Activated CD4-positive, alpha-beta T cell treated with anti-CD3 and anti-CD28 coated beads for 48 hours (primary cell): ENCODE measurements at places on chromosomes 2 and 18.

GRCh38 chr2:65554765-65555591 lies 122.6 kb upstream of the SPRED2 start:
- peak; percentile 26 for DNase-seq

GRCh38 chr2:70984576-70985282 lies 6.3 kb downstream of the ANKRD53 start:
- peak; percentile 90 for DNase-seq

DNA sequence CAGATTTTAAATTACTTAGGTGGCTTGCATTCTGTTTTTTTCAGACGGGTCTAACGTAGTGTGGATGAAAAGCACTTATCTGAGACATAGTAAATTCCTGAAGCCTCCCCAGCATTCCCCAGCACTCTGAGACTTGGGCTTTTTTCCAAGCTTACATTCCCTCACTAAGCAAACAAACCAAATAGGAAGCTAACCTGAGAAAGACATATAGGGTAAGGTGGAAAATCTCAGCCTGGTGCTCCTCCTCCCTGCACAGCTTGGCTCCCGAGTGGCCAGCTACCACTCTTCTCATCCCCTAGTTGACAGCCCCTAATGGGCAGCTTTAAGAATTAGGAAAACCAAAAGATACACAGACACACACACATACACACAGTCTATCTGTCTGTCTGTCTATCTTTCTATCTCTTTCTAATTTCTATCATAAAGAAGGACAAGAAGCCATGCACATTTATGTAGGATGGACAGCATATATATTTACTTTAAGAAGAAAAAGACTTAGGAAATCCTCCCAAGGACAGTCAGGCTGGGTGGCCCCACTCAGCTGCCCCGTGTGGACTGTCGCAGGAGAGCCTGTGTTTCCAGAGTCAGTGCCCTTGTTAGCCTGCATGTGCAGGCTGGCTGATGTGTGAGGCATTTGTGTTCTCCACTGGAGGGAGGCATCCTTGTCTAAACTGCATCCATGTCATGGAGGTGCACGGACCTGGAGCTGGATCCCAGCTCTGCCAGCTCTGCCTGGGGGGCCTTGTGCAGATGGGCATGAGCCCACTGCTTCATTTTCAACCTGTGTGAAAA lies 8.2 kb downstream of the CNNM3 start:
- no peak for DNase-seq

GRCh38 chr2:64928813-64929212 lies 60.4 kb upstream of the SLC1A4 start:
- DNase-seq, result no peak

DNA sequence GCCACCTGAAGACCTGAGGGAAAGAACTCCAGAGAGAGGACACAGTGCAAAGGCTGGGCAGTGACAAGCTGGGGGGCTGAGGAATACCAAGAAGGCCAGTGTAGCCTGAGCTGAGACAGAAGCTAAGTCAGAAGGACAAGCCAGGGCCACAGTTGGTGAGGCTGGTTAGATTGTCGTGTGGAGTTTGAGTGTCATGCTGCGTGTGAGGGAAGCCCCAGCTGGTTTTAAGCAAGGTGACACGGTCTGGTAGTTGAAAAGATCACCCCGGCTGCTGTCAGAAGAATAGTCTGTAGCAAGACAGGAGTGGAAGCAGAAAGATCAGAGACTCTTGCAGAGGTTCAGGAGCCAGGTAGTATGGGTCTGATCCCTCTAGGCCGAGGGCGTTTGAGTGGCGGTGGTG lies 50.6 kb upstream of the RMDN2 start:
- DNase-seq, result no peak

DNA sequence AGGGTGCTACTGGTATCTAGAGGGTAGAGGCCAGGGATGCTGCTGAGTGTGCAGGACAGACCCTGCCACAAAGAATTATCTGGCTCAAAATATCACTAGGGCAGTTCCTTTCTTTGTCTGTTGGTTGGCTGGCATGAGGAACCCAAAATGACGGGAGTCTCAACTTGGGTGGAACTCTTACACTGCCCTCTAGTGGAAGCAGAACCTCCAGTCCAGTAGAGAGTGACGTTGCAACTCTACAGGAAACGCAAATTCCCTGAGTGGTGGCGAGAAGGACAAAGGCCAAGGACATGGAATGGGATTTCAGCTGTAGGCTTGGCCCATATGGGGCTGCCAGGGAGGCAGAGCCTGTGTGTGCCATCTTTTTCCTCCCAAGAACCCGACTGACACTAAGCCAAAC lies 47.1 kb downstream of the COPS8 start:
- peak; percentile 20 for DNase-seq

DNA sequence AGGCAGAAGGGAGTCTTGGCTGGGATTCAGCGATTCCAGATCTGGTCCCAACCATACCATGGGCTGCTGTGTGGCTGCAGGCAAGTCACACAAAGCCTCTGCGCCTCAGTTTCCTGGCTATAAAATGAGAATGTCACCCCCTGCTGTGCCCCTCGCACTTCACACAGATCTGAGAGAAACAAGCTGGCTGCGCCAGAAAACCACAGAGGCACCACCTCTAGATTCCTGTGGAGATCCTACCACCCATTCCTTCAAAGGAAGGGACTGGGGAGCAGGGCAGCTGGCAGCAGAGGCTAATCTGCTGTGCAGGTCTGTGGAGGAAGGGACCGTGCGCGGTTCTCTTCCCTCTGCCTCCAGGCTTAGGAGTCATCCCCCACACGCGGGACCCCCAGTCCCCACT lies 19.8 kb downstream of the NEURL3 start:
- DNase-seq, result no peak

DNA sequence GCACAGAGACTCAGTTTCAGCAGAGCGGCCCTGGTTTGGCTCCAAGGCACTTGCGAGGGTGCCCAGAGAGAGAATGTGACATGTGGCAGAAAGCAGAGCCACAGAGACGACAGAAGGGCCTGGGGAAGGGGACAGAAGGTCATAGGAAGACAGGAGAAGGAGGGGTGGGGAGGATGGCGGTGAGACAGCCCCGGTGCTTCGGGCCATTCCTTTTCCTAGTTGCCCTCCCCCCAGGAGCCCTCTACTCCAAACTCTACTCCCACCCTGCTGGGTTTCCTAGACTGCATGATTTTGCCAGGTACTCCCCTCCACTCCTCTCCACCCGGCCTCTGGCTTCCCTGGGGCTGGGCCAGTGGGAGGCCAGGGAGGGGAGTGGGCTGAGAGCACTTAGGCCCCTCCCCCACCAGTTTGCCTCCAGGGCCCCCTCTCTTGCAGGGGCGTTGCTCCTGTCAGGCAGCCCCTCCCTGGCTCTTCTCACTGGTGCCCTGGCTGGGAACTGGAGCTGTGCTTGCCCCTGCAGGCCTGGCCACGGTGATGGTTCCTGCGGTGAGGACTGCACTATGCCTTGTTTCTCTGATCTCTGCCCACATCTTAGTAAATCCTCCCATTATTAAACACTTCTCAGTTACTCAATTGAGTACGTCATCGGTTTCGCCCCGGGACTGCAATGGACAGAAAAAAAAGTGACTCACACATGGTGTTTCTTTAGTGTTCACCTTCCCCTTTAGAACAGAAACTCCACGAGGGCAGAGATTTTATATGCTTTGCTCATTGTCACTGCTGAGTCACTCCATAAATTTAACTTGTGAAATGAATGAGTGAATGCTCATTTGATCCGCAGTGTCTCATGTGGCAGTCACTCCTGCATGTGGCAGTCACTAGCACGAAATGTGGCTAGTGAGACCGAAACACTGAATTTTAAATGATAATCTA lies 58.7 kb upstream of the SP3 start:
- DNase-seq, result peak; percentile 73

DNA sequence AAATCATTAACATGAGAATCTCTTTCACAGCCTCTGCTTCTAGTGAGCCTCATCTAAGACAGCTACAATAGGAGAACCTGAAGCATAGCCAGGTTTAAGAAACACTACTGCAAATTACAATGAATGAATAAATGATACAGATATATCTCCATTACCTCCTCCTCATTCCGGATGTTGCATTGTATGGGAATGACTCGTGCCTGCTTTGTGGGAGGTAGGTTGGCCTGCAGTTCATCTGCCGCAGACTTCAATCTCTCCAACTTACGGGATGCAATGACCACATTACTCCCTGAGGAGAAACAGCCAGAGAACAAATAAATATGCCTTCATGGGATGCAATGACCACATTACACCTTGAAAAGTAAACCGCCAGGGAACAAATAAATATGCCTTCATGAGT lies 15.4 kb downstream of the PECR start:
- no peak for DNase-seq

DNA sequence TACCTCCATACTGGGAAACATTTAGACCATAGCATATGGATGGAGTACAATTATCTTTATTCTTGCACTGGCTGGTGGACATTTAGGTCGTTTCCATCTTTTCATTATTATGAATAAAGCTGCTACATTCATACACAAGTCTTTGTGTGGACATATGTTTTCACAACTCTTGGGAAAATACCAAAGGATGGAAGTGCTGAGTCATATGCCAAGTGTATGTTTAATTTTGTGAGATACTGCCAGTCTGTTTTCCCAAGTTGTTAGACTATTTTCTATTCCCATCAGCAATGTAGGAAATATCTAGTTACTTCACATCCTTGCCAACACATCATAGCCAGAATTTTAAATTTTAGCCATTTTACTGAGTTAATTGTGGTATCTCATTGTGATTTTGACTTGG lies 91.5 kb downstream of the GALNT13 start:
- DNase-seq, result no peak

GRCh38 chr2:71610671-71611070 lies 157.3 kb downstream of the DYSF start:
- no peak for DNase-seq

DNA sequence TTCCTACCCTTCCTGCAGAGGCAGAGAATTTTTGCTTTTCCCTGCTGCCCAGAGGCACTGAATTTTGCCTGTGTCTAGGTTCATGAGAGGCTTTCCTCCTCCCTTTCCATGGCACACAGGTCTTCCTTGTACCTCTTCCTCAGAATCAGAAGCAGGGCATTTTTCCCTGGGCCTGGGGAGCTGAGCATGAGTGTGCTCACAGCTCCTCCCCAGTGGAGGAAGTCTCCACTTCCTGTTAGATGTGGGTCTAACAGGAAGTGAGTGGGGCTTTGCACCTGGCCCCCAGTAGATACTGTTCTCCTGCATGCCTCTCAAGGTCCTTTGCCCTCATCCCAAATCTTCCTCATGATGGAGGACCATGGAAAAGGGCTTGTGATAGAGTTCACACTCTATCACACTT lies 297.2 kb upstream of the FIGN start:
- DNase-seq, result no peak

GRCh38 chr18:76547296-76547695 lies 52.3 kb upstream of the ZNF516 start:
- no peak for DNase-seq

DNA sequence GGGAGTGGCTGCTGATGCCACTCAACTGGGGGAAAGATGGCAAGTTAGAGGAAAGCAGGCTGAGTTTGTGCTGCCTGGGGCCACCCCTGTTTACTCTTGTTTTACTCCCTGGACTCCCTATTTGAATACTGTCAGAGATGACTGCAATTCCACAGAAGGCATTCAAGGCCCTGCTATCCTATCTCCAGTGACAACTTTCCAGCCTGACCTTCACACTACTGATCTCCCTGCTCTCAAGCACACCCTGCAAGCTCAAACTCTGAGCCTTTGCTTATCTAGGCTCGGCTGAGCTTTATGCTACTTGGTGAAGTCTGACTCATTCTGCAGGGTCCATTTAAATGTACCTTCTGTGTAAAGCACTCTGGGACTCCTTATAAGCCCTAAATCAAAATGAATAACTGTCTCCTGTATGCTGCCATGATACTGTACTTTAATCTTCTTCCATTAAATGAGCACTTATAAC lies 39.3 kb upstream of the DSG1 start:
- no peak for DNase-seq

GRCh38 chr18:75199327-75199726 lies 9.6 kb downstream of the PTGR3 start:
- no peak for DNase-seq

- DNase-seq, result no peak
Observed at GRCh38 chr2:227035711-227036367, 128.2 kb downstream of the COL4A4 start.

DNA sequence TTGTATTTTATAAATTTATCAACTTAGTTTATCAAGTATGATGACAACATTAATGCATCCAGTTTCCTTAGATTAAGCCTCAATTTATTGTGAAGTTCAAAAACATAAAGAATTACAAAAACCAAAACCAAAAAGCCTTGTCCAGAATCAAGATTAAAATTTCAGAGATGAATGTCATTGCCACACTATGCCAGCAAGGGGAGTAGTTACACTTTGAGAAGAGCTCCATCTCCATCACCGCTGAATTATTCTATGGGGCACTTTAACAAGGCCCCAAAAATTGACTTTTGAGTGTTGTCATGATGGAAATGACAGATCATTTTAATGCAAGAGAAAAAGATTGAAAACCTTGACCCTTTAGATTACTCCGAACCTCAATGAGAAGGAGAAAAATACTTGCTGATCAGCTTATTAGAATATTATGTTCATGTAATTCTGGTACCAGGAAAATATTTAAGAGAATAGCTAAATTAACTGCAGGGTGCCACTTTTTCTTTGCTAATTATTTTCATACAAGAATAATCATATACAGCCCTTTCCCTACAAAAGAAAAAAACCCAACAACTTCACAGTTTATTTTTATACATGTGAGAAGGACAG lies 152.5 kb upstream of the AQP4 start:
- DNase-seq, result no peak

GRCh38 chr2:7028846-7029245 lies 111.6 kb downstream of the RNF144A start:
- DNase-seq, result no peak

DNA sequence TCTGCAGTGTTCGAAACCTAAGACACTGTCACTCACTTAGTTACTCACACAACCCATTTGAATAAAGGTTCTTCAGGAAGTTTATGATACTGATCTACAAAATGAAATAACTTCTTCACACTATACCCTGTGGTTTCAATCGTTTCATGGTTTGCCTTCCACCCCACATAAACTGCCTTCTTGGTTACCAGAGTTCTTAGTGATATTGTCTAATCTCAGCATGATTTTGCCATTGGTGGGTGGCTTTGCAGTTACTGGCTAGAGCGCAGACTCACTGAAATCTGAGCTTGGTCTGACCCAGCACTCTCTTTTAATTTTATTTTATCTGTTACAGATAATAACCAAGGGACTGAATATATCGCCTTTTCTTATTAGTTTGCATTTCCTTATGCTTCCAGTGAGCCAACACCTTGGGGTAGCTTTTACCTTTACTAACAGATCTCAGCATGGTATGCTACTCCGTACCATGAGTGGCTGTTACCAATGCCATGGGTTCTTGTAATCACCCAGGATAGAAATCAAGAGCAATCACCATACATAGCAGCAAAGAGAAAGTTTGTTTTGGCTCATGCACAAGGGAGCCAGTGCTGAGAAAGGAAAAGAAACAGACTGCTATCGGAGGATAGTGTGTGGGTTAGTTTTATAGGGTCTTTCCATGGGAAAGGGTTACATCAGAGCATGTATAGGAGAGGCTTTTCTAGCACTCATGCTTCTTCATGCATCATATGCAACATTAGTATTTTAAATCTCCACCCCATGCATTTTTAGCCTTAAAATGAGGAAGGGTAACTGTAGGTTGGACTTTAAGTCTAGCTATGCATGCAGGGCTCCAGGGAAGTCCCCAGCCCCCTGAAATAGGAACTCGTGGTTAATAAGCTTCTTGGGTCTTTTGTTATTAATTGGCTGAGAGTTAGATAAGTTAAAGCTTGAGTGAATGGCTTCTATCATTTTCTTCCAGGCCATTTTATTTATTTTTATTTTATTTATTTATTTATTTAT lies 33.3 kb downstream of the ANXA4 start:
- DNase-seq, result peak; percentile 46

GRCh38 chr2:131349021-131349420 lies 14.9 kb downstream of the RAB6D start:
- no peak for DNase-seq

GRCh38 chr2:76678383-76679024 lies 843.7 kb downstream of the LRRTM4 start:
- DNase-seq, result no peak
